Activated CD8-positive, alpha-beta T cell treated with anti-CD3 and anti-CD28 coated beads, Interleukin-2, amount 10 ng/mL, durations not matched to agents 7 days and 5 days (primary cell): ENCODE measurements at places on chromosomes 4 and X.

DNA sequence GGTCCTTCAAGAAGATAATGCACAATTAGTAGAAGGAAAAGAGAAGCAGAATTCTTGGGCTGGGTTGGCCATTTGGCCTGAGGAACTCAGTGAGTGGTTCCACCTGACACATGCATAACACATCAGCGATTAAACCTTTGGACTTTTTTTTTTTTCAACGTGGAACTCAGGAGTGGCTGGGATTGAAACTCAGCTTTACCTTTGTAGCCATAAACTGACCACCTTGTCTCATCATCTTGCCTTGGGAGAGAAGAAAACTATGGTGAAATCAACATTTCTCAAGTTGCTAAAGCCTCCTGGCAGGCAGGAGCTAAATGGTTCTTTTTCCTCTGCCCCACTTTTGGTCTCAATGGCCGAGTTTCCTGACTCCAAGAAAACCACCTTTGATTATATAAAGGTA, 16.3 kb downstream of the PTTG2 start:
- no peak for DNase-seq
- H3K27me3 ChIP-seq: no peaks in the 10 kb centered on the region
- H3K4me1 ChIP-seq: peaks cover 29% of the 10 kb centered on the region
- peak overlapping the region; percentile 64 for H3K4me3 ChIP-seq
- H3K36me3 ChIP-seq: no peaks in the 10 kb centered on the region
- peak overlapping the region; percentile 10 for H3K27ac ChIP-seq

- H3K4me3 ChIP-seq: no peak overlapping the region
- no peak for DNase-seq
- H3K4me1 ChIP-seq: peaks cover 5% of the 10 kb centered on the region
- no peaks in the 10 kb centered on the region for H3K36me3 ChIP-seq
- H3K27ac ChIP-seq: no peak overlapping the region
Measured at GRCh38 chr4:110532901-110533589, 57.1 kb downstream of the ENPEP start.

- no peak for DNase-seq
- peak overlapping the region; percentile 82 for H3K4me3 ChIP-seq
- no peaks in the 10 kb centered on the region for H3K27me3 ChIP-seq
- peaks cover 31% of the 10 kb centered on the region for H3K36me3 ChIP-seq
- H3K4me1 ChIP-seq: peaks cover 44% of the 10 kb centered on the region
Measured at GRCh38 chrX:155070663-155070974, 317 bp downstream of the CMC4 start.

GRCh38 chr4:169044714-169045447, 34.8 kb upstream of the CBR4 start:
- no peaks in the 10 kb centered on the region for H3K36me3 ChIP-seq
- H3K4me1 ChIP-seq: no peaks in the 10 kb centered on the region
- no peak overlapping the region for H3K4me3 ChIP-seq
- H3K27me3 ChIP-seq: peaks cover 2% of the 10 kb centered on the region

DNA sequence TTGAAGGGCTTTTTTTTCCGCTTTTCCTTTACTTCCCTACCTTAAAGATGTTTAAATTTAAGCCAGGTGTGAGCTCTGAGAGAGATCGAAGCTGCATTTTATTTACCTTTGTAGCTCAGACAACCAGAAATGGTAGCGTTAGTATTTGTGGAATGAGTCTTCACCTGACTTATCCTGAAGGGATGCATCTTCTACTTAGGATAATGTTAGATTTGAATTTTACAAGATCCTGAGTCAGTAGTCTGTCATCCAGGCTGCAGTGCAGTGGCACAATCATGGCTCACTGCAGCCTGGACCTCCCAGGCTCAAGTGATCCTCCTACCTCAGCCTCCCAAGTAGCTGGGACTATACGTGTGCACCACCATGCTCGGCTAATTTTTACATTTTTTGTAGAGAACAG, 26.2 kb downstream of the TMSB4X start:
- peak overlapping the region; percentile 96 for H3K27ac ChIP-seq
- peak overlapping the region; percentile 43 for H3K4me3 ChIP-seq
- H3K36me3 ChIP-seq: peaks cover 4% of the 10 kb centered on the region
- no peak for DNase-seq
- peaks cover 74% of the 10 kb centered on the region for H3K4me1 ChIP-seq
- H3K27me3 ChIP-seq: no peaks in the 10 kb centered on the region

DNA sequence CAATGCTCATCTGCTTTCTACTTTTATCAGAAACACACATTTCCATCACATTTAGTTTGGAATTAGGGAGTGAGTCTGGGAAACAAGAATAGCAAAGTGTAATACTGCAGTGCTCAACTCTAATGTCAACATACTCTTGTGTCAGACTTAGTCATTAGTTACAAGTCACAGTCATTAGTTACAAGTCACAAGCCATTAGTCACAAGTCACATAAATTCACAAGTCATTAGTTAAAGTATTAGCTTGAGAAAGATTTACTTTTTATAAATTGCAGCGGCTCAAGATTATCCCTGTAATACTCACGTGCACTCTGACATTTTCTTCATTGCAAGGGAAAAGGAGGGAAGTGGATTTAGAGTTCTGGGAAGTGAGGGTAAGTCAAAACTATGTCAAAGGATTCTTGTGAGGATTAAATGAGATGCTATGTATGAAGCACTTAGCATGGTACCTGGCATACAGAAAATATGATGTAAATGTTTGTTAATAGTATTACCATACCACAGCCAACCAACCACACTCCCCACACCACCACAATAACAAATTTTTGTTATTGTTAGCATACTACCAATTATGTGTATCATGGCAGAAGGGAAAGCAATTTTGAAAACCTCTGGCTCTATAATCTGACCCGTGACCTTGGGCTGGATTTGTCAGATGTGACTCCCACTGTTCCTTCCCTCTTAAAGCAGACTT, 116.6 kb downstream of the ARHGAP24 start:
- no peak overlapping the region for H3K27ac ChIP-seq
- no peaks in the 10 kb centered on the region for H3K36me3 ChIP-seq
- DNase-seq: no peak

DNA sequence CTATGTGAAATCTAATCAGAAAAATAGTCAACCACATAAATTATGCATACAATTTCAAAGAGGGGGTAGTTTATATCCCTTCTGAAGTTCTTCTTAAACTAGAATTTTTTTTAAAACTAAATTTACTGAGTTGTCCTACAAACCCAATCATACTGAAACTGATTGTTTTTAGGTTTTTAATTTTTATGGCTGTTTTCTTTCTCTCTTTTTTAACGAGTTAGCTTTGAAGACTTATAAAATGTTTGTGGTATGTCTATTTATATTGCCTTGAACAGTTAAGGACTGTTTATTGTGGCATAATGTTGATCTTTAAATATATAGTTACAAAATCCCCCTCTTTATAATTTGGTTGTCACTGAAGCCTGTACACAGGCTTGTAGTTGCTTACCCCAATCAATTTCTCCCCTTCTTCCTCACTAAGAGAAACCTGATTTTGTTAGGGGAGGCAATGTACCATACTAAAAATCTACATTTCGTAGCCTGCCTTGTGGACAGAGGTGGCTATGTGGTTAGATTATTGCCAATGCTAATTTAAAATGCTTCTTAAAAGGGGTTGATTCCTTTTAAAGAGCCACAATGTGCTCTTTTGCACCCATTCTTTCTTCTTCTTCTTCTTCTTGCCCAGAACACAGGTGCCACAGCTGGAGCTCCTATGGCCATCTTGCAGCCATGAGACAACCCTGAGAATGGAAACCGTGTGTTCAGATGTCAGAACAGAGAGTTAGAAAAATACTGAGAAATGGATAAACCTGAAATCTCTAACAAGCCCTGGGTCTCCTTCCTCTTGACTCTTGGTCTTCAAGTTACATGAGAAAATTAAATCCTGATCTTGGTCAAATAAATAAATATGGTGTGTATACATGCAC, 102.7 kb upstream of the ZNF827 start:
- no peaks in the 10 kb centered on the region for H3K36me3 ChIP-seq
- peaks cover 15% of the 10 kb centered on the region for H3K27me3 ChIP-seq
- H3K27ac ChIP-seq: no peak overlapping the region
- DNase-seq: no peak
- H3K4me3 ChIP-seq: no peak overlapping the region

- H3K4me3 ChIP-seq: no peak overlapping the region
- H3K27me3 ChIP-seq: peaks cover 3% of the 10 kb centered on the region
- H3K27ac ChIP-seq: no peak overlapping the region
- no peaks in the 10 kb centered on the region for H3K4me1 ChIP-seq
- H3K36me3 ChIP-seq: no peaks in the 10 kb centered on the region
Measured at GRCh38 chr4:44663539-44664263, 12.3 kb upstream of the YIPF7 start.
